ENCODE measurements at places on chromosomes 6 and 20. TPM values are rescaled to one million over a fixed set of nuclear protein-coding genes. Genes with fewer than 3 reads are reported as not detected.

EBF4 gene
- total RNA-seq = 19.5 TPM

GRCh38 chr6:52728394-52728793 is 34.9 kb downstream of the GSTA2 start:
- no peak for DNase-seq

DNA sequence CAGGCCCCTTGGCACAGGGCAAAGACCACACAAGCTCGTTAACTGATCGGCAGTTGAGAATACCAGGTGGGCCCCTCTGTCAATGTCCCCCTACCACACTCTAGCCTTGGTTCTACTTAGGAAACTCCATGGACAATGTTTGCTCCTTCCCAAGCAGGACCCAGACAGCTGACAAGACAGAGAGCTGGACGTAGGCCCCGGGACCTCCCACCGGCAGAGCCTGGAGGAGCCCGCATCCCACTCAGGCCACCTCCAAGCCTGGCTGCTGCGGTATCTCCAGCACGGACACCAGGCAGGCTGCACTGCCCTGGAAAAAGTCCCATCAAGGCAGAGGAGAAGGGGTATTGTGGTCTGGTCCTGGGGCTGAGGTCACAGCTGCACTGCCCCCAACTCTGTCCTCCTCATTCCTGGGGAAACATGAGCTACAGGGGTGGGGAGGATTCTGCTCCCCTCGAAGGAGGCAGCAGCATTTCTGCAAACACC is 6.2 kb upstream of the GRM4 start:
- DNase-seq = peak; percentile 45

- DNase-seq = peak; percentile 35
Measured at GRCh38 chr6:170287371-170287876, 3.5 kb downstream of the DLL1 start.

- no peak for DNase-seq
Measured at GRCh38 chr6:37513576-37513975, 13.9 kb upstream of the CCDC167 start.

PRSS35 gene
- total RNA-seq = 1.3 TPM

XKR7 gene
- total RNA-seq = 0.09 TPM

GRCh38 chr6:75422024-75422639 is 71.5 kb downstream of the FILIP1 start:
- no peak for DNase-seq

GRCh38 chr6:11043961-11044711 is at the start of gene ELOVL2:
Gene ELOVL2 (minus strand): TSS chr6:11044305. CDS start chr6:11044230, 75 bp downstream.
- peak; percentile 66 for DNase-seq

- DNase-seq = peak; percentile 97
Measured at GRCh38 chr6:42045538-42046460, 4.5 kb upstream of the TAF8 start.

DNA sequence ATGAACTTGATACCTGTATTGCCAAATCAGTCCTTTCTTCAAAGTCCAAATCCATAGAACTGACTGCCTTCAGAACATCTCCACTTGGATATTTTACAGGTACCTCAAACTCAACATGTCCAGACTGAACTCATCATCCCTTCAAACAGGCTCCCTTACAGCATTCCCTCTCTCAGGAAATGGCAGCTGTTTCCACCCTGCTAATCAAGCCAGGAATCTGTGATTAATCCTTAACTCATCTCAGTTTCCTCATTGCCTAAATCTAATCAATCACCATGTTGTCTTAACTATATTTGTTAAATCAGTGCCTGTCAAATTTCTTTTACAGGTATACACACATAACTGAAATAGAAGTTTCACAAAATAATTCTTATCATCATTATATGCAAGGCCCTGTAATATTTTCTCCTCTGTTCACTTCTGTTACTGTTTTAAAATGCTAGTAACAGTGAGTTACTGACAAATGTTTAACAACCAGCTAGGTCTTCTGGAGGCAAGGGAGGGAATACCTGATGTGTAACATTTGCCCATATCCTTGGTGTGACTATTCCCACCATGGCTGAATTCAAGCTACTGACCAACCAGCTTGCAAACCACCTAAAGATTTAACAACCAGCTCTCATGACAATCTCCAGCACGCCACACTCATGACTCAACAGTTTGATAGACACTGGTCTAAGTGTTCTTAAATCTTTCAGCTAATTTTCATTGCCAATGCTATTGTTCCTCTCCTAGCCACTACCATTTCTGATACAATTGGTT is 124.9 kb downstream of the ADAT2 start:
- no peak for DNase-seq

- no peak for DNase-seq
Measured at GRCh38 chr6:39521958-39522357, 199.5 kb upstream of the KCNK16 start.

PROKR2 gene
- not detected for total RNA-seq

GRCh38 chr6:31948753-31949413 is 3.0 kb downstream of the CFB start:
- no peak for DNase-seq

PLA2G7 gene
- total RNA-seq = 38.8 TPM

CRISP1 gene
- not detected for total RNA-seq

GRCh38 chr6:132607544-132608233 is 16.4 kb downstream of the TAAR2 start:
- DNase-seq = no peak

KHDC1L gene
- total RNA-seq = not detected

DNA sequence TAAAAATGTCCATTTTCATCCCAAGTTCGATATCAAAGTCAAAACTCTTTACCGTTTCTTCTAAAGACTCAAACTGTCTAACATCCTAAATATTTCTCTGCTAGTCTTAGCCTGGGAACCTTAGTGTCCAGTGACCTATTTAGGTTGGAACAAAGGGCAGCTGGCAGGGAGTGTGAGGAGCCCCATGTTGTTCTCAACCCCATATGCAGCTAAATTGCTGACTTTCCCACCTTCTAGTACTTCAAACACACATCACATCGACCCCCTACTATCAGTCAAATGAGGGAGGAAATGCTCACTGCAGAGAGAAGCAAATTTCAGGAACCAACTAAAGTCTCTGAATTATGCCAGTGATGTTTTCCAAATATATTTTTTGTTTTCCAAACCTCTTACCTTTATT is 192.6 kb upstream of the RAB32 start:
- no peak for DNase-seq

GRCh38 chr6:98118397-98119045 is 715.9 kb upstream of the POU3F2 start:
- DNase-seq = no peak

HM13 gene
- total RNA-seq = 169 TPM

TFAP2C gene
- total RNA-seq = 5.2 TPM

CLPSL1 gene
- not detected for total RNA-seq

DNA sequence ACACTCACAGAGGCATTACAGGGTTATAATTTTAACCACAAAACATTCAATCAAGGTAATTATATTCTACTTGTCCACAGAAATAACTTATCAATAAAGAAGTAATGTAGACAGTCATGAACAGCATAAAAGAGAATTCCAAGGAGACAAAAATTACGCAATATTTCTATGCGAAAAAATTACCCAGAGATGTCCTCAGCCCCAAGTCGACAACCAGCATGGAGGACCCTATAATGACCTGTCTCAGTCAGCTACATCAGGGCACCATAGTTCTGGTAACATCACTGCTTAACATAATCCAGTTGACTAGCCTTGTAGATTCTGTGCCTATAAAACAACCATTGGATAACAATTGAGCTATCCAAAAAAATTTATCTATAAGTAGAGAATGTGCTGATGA is 579.8 kb downstream of the PRKN start:
- DNase-seq = no peak

- DNase-seq = no peak
Measured at GRCh38 chr20:42494290-42494689, 695.4 kb downstream of the PTPRT start.

SCRT2 gene
- not detected for total RNA-seq

PIGU gene
- total RNA-seq = 13.2 TPM

EFCAB8 gene
- total RNA-seq = 0.72 TPM

ZNF831 gene
- total RNA-seq = 1.0 TPM
